ENCODE measurements at places on chromosomes 2 and 18. TPM values are rescaled to one million over a fixed set of nuclear protein-coding genes. Genes with fewer than 3 reads are reported as not detected.

DNA sequence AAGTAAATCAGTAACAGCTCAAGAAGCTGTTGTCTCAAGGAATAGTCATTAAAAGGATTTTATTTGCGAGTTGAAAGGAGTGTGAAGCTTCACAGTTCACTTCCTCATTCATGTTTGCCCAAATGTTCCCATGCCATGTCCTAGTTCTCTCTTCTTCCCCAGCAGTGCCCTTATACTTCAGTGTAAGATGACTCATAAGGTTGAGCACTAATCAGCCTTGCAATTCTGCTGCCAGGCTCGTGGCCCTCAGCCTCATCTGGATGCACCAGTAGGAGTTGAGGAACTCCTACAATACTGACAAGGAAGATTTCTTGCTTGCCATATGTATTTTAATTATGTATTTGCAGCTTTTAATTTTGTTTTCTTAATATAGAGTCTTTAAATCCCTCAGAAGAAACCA is 1980.4 kb downstream of the SUCLG1 start:
- no peak overlapping the region for H3K27ac ChIP-seq
- H3K4me1 ChIP-seq, result no peaks in the 10 kb centered on the region
- H3K36me3 ChIP-seq, result no peaks in the 10 kb centered on the region
- no peak overlapping the region for H3K4me3 ChIP-seq
- H3K27me3 ChIP-seq, result no peaks in the 10 kb centered on the region
- DNase-seq, result no peak

DNA sequence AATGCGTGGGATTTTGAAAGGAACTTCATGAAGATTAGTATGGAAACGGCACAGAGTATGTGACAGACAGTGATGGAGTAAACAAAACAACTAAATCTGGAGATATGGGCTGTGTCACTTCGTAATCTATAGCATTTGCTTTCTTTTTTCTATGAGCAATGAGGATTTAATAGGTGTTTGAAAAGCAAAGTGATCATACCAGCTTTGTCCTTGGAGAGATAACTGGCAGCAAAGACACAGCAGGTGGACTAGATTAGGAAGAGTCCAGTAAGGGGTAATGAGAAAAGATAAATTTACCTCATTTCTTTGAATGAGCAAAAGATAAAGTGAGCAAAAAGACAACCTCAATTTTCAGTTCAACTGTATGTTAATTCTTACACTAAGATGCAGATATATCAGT is 199.0 kb downstream of the LRP1B start:
- H3K4me3 ChIP-seq, result no peak overlapping the region
- H3K27me3 ChIP-seq, result no peaks in the 10 kb centered on the region
- H3K4me1 ChIP-seq, result no peaks in the 10 kb centered on the region
- no peak overlapping the region for H3K27ac ChIP-seq
- no peaks in the 10 kb centered on the region for H3K36me3 ChIP-seq
- no peak for DNase-seq

DNA sequence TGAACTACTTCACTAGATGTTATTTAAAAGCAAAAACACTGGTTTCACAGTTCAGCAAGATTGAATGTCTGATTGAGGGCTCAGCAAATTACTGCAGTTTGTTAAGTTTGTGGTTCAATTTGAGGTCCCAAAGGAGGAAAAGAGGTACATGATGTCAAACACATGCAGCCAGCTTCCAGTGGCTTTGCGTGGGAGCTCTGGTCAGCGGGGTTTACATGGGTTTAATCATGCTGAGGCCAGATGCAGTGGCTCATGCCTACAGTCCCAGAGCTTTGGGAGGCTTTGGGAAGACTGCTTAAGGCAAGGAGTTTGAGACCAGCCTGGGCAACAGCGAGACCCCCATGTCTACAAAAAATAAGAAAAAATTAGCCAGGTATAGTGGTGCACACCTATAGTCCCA is 111.5 kb downstream of the MAPK4 start:
- no peaks in the 10 kb centered on the region for H3K36me3 ChIP-seq
- H3K27ac ChIP-seq, result no peak overlapping the region
- no peaks in the 10 kb centered on the region for H3K27me3 ChIP-seq
- no peak overlapping the region for H3K4me3 ChIP-seq
- no peak for DNase-seq

Gene GALNT3
- 4.6 TPM for total RNA-seq

Gene CNNM3
- total RNA-seq, result 20.9 TPM

Gene LAMA3
- 2.6 TPM for total RNA-seq

Gene MAP3K19
- total RNA-seq, result not detected
